Epithelial cell of umbilical artery (primary cell): ENCODE measurements at places on chromosomes 4 and X. TPM values are rescaled to one million over a fixed set of nuclear protein-coding genes. Genes with fewer than 3 reads are reported as not detected.

The CPZ gene
- total RNA-seq = under 0.01 TPM in 1 of 2 replicates, not detected in the other

The MAGEA3 gene
- not detected in 2 replicates for total RNA-seq

The DUSP9 gene
- total RNA-seq = 0.15 and 0.32 TPM in 2 replicates

The GPR143 gene
- 4.6 and 5.5 TPM in 2 replicates for total RNA-seq

The MAGED4 gene
- total RNA-seq = 2.0 and 18.2 TPM in 2 replicates

The SMIM10L2A gene
- total RNA-seq = 0.30 and 0.32 TPM in 2 replicates

The FABP2 gene
- not detected in 2 replicates for total RNA-seq

The PTTG2 gene
- not detected in 2 replicates for total RNA-seq

The CXorf65 gene
- not detected in 2 replicates for total RNA-seq

The GALNTL6 gene
- total RNA-seq = not detected in 2 replicates

The TAF7L gene
- 0.30 and 1.6 TPM in 2 replicates for total RNA-seq

The LRRC66 gene
- total RNA-seq = under 0.01 and 0.30 TPM in 2 replicates

The NKX3-2 gene
- total RNA-seq = not detected in 2 replicates

The CLCN5 gene
- 5.2 and 8.7 TPM in 2 replicates for total RNA-seq

The ADAMTS3 gene
- total RNA-seq = 1.4 and 1.6 TPM in 2 replicates

The SPANXN4 gene
- not detected in 2 replicates for total RNA-seq

The VEGFD gene
- 0.32 and 0.76 TPM in 2 replicates for total RNA-seq

The PRR32 gene
- total RNA-seq = not detected in 2 replicates

The PTCHD1 gene
- total RNA-seq = not detected in 2 replicates

The S100G gene
- not detected in 2 replicates for total RNA-seq

The UGT2B7 gene
- total RNA-seq = not detected in 2 replicates

The ATP2B3 gene
- not detected in 2 replicates for total RNA-seq
